Thoracic aorta (tissue), 2 donors: ENCODE measurements at places on chromosomes 7 and 10. TPM values are rescaled to one million over a fixed set of nuclear protein-coding genes. Genes with fewer than 3 reads are reported as not detected.

GRCh38 chr10:52779541-52780390 lies 7.2 kb upstream of the MBL2 start:
- H3K4me3 ChIP-seq: no peak overlapping the region
- H3K36me3 ChIP-seq: no peaks in the 10 kb centered on the region
- H3K4me1 ChIP-seq: no peaks in the 10 kb centered on the region
- H3K27ac ChIP-seq: no peak overlapping the region

GRCh38 chr7:12715372-12716133 lies 28.1 kb downstream of the ARL4A start:
- no peaks in the 10 kb centered on the region for H3K36me3 ChIP-seq
- H3K27ac ChIP-seq: peak overlapping the region; percentile 25
- H3K27me3 ChIP-seq: no peaks in the 10 kb centered on the region
- DNase-seq: peak; percentile 28
- H3K4me3 ChIP-seq: peak overlapping the region; percentile 41
- peaks cover 43% of the 10 kb centered on the region for H3K4me1 ChIP-seq

DNA sequence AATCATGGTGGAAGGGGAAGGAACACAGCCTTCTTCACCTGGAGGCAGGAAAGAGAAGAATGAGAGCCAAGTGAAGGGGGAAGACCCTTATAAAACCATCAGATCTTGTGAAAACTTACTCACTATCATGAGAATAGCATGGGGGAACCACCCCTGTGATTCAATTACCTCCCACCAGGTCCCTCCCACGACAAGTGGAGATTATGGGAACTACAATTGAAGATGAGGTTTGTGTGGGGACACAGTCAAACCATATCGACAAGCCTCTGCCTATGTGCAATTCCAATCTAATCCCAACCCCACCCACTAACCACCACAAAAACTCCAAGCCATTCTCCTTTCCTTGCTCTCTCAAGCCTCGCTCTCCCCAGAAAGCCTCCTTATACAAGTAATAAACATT lies 69.2 kb downstream of the TAC1 start:
- H3K27me3 ChIP-seq: no peaks in the 10 kb centered on the region
- H3K27ac ChIP-seq: no peak overlapping the region
- H3K36me3 ChIP-seq: no peaks in the 10 kb centered on the region

DNA sequence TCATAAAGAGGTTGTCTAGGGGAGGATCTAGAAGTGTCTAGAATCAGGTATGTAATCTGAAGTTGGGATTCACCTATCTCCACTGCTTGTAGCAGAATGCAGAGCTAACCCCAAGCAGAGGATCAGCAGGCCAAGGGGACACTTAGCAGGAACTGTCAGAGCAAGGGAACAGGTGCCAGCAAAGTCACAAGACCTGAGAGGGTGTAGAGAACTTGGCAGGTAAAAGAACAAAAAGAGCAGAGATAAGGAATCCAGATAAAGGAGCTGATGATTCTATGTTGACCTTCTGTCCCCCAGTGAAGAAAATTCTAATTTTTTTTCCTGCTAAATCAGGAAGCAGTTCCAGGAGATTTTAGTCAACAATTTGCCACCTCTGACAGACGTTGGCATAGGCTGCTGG lies 91.4 kb upstream of the CCDC71L start:
- no peaks in the 10 kb centered on the region for H3K4me1 ChIP-seq
- no peak for DNase-seq
- no peak overlapping the region for H3K4me3 ChIP-seq
- no peaks in the 10 kb centered on the region for H3K36me3 ChIP-seq
- no peaks in the 10 kb centered on the region for H3K27me3 ChIP-seq

DNA sequence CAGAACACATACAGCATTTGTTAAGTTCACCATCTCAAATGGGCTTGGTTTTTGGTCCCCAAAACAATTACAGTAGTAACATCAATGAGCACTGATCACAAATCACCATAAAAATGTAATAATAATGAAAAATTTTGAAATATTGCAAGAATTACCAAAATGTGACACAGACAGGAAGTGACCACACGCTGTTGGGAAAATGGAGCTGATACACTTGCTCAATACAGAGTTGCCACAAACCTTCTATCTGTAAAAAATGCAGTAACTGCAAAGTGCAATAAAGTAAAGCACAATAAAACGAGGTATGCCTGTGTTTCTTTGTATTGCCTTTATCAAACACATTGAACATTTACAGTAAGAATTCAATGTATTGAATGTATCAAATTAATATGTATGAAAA lies 262.7 kb downstream of the CTNNA3 start:
- no peak for DNase-seq
- H3K4me1 ChIP-seq: peaks cover 5% of the 10 kb centered on the region
- no peak overlapping the region for H3K27ac ChIP-seq
- H3K4me3 ChIP-seq: no peak overlapping the region
- no peaks in the 10 kb centered on the region for H3K27me3 ChIP-seq

GRCh38 chr10:57898231-57898630 lies 369.5 kb downstream of the IPMK start:
- no peaks in the 10 kb centered on the region for H3K4me1 ChIP-seq
- no peaks in the 10 kb centered on the region for H3K27me3 ChIP-seq
- no peak overlapping the region for H3K27ac ChIP-seq
- no peak for DNase-seq

The CCL26 gene
- not detected for total RNA-seq

- no peaks in the 10 kb centered on the region for H3K36me3 ChIP-seq
- DNase-seq: no peak
These were observed 129.4 kb downstream of the SLC16A9 start for GRCh38 chr10:59580026-59580863.

DNA sequence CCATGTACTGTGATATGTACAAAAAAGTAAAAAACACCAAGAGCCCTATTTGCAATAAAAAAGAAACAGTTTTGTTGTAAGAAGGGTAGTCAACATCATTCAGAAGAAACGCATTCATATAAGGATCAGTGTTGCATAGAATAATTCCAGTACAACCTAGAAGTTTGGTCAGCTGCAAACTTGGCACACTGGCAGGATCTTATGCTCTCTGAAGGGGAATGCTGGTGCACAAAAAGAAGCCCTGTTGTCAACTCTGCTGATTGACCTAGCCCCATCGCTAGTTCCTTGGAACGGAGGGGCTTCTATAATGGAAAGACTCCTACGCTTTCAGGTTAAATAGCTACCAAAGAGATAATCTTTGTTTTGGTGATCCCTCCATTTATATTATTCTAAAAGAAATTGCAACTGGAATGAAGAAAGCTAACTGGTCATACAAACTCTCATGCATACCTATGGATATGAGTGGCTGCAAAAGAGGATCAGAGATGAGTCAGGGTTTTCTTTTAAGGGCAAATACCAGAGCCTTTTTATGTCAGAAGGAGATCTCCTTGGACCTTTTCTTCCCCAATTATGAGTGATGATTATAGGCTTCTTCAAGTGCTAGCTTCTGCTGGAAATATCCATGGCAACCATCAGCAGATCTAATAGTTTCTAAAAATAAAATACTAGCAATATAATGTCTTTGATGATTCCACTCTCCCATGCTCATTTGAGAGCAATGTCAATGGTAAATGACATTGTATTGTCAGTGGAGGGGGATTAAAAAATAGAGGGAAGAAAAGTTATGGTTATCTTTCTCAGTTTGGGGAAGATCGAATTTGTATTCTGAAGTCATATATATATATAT lies 312.4 kb upstream of the CACNA2D1 start:
- no peak overlapping the region for H3K27ac ChIP-seq
- H3K4me1 ChIP-seq: no peaks in the 10 kb centered on the region
- no peaks in the 10 kb centered on the region for H3K27me3 ChIP-seq
- no peaks in the 10 kb centered on the region for H3K36me3 ChIP-seq

The GIMAP8 gene
- 13.4 TPM for total RNA-seq

DNA sequence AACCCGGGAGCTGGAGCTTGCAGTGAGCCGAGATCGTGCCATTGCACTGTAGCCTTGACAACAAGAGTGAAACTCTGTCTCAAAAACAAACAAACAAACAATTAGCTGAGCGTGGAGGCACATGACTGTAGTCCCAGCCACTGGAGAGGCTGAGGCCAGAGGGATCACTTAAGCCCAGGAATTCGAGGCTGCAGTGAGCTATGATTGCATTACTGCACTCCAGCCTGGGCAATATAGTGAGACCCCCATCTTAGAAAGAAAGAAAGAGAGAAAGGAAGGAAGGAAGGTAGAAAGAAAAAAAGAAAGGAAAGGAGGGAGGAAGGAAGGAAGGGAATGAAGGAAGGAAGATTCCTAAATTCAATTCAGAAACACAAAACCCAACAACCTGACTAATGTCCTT lies 141.3 kb upstream of the TNRC18 start:
- H3K27me3 ChIP-seq: no peaks in the 10 kb centered on the region
- DNase-seq: no peak
- H3K4me1 ChIP-seq: peaks cover 17% of the 10 kb centered on the region
- no peaks in the 10 kb centered on the region for H3K36me3 ChIP-seq
- no peak overlapping the region for H3K4me3 ChIP-seq

The LRRN3 gene
- total RNA-seq: 1.6 TPM

DNA sequence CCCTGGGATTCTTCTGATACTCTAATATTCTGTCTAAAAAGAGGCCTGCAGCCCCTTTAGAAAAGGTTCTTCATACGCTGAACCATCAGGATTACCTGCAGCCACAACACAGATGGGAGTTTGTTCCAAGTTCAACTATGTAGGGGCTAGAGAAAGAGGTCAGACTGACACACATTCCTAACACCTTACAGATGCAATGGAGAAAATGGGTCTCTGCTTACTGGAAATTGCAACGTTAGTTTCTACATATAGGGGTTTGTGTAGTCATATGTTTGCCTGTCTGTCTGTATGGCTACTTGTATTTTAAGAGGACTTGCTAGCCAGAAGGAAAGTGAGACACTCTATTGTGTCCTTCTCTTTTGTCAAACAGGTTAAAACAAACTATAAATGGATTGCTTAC lies 618.5 kb downstream of the INHBA start:
- no peak overlapping the region for H3K4me3 ChIP-seq
- H3K27me3 ChIP-seq: no peaks in the 10 kb centered on the region
- no peak overlapping the region for H3K27ac ChIP-seq
- H3K36me3 ChIP-seq: no peaks in the 10 kb centered on the region

- H3K27ac ChIP-seq: no peak overlapping the region
- H3K4me1 ChIP-seq: no peaks in the 10 kb centered on the region
- no peaks in the 10 kb centered on the region for H3K27me3 ChIP-seq
- no peak overlapping the region for H3K4me3 ChIP-seq
- H3K36me3 ChIP-seq: no peaks in the 10 kb centered on the region
These were observed 6.8 kb upstream of the HECW1 start for GRCh38 chr7:43105521-43106120.

DNA sequence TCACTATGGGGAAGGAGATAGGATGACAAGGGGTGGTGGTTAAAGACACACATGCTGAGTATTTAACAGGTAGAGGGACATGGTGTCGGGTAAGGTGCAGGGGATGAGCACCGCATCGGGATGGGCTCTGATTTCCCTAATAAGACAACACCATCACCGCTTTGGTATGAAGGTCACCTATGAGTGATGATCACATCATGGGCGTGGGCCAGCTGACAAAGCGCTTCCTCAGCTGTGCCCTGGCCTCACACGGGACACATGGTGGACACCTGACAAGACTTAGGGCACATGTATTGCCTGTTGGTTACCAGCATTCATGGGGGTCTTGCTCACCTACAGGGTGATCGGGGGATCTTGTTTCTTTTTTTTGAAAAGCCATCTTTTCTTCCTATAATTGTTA lies 12.8 kb downstream of the C7orf57 start:
- no peaks in the 10 kb centered on the region for H3K36me3 ChIP-seq
- H3K27me3 ChIP-seq: no peaks in the 10 kb centered on the region
- H3K27ac ChIP-seq: no peak overlapping the region
- no peak for DNase-seq
- no peaks in the 10 kb centered on the region for H3K4me1 ChIP-seq

The AHCYL2 gene
- 31.4 TPM for total RNA-seq

- peaks cover 33% of the 10 kb centered on the region for H3K4me1 ChIP-seq
- no peak for DNase-seq
- H3K4me3 ChIP-seq: no peak overlapping the region
- no peak overlapping the region for H3K27ac ChIP-seq
- H3K27me3 ChIP-seq: no peaks in the 10 kb centered on the region
- no peaks in the 10 kb centered on the region for H3K36me3 ChIP-seq
These were observed 379.7 kb downstream of the PHTF2 start for GRCh38 chr7:78178319-78178718.

The IKZF1 gene
- 57.8 TPM for total RNA-seq

- peak overlapping the region; percentile 10 for H3K4me3 ChIP-seq
- H3K4me1 ChIP-seq: peaks cover 30% of the 10 kb centered on the region
- no peaks in the 10 kb centered on the region for H3K36me3 ChIP-seq
- DNase-seq: no peak
- H3K27ac ChIP-seq: no peak overlapping the region
These were observed 125.5 kb downstream of the CLEC2L start for GRCh38 chr7:139648941-139649425.

GRCh38 chr10:114933588-114933987 lies 4.4 kb upstream of the TRUB1 start:
- no peaks in the 10 kb centered on the region for H3K27me3 ChIP-seq
- H3K27ac ChIP-seq: no peak overlapping the region
- no peaks in the 10 kb centered on the region for H3K4me1 ChIP-seq
